ENCODE measurements at places on chromosomes 16 and 17.
A peak's percentile ranks its signal among the peaks of the same experiment; 100 is the strongest.

GRCh38 chr17:4362141-4362540 lies 4.3 kb downstream of the UBE2G1 start:
- DNase-seq: peak; percentile 30

GRCh38 chr16:64406770-64407181 lies 715.1 kb downstream of the CDH11 start:
- no peak for DNase-seq

GRCh38 chr16:70790815-70791214 lies 10.1 kb downstream of the VAC14 start:
- DNase-seq: no peak

DNA sequence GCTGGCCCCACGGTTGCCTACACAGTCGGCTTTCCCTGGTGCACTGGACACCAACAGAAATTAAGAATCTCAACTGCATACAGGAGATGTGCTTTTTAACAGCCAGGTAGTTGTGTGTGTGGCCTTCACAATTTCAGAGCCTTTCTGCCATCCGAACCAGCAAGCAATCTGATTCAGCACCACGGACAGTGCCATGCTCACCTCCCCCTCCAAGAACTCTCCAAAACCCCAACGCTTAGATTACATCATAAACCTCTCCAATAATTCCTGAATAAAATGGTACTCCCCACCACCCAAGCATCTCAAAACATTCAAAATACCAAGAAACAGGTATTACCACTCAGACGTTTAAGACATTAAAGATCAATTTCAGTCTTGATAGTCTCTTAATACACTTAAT lies 31.8 kb downstream of the USP7 start:
- DNase-seq: no peak

GRCh38 chr16:70251629-70252354 lies at the start of gene EXOSC6:
EXOSC6 (minus strand) TSS chr16:70251940; CDS start chr16:70251900, 40 bp downstream.
- peak; percentile 82 for DNase-seq

DNA sequence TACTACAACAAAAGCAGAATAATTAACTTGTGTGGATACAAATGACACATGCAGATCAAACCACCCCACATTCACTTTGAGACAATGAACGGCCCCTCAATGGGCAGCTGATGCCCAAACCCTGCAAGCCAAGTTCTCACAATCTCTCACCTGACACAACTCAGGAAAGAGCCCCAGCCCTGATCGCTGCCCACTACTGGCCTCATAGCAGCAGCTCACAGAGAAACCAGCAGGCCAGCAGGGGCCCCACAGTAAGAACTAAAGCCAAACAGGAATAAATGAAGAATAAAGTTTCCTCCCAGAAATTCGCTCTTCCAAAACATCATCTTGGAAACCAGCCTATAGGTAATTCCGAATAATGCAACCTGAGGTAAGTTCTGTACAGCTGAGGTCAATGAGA lies 7.7 kb downstream of the AKTIP start:
- no peak for DNase-seq

GRCh38 chr17:77408284-77408683 lies 267.5 kb downstream of the SEC14L1 start:
- no peak for DNase-seq

DNA sequence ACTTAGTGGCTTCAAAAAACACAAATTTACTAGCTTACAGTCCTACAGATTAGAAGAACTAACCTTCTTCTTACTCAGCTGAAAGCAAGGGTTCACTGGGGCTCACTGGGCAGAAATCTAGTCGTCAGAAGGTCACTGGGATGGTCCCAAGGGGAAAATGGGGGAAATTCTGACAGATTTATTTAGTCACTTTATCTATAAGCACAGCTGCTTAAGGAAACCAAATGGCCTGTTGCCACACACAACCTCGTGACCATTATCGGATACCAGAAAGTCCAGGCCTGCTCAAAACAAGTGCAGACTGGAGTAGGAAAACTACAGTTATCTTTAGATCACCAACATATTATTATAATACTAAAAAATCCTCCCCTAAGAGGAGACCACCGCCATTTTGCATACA lies 374.6 kb upstream of the ASIC2 start:
- no peak for DNase-seq

GRCh38 chr16:87326151-87326571 lies 9.0 kb upstream of the C16orf95 start:
- DNase-seq: no peak

DNA sequence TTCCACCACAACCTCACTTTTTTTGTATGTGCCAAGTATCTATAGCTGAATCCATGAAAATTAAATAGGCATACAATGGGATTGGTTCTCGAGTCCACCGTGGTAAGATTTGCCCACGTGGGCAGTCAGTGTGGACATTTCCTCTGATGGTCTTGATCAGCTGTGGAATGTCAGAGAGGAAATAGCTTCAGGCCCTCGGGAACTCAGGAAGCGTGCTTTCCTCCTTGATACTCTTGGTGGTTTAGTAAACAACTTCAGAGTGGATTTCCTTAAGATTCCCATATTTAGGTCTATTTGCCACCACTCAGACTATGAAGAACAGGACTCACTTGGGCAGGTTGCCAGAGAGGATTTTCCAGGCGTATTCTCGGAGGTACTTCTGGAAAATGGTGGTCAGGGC lies 152.5 kb downstream of the VPS53 start:
- DNase-seq: no peak

DNA sequence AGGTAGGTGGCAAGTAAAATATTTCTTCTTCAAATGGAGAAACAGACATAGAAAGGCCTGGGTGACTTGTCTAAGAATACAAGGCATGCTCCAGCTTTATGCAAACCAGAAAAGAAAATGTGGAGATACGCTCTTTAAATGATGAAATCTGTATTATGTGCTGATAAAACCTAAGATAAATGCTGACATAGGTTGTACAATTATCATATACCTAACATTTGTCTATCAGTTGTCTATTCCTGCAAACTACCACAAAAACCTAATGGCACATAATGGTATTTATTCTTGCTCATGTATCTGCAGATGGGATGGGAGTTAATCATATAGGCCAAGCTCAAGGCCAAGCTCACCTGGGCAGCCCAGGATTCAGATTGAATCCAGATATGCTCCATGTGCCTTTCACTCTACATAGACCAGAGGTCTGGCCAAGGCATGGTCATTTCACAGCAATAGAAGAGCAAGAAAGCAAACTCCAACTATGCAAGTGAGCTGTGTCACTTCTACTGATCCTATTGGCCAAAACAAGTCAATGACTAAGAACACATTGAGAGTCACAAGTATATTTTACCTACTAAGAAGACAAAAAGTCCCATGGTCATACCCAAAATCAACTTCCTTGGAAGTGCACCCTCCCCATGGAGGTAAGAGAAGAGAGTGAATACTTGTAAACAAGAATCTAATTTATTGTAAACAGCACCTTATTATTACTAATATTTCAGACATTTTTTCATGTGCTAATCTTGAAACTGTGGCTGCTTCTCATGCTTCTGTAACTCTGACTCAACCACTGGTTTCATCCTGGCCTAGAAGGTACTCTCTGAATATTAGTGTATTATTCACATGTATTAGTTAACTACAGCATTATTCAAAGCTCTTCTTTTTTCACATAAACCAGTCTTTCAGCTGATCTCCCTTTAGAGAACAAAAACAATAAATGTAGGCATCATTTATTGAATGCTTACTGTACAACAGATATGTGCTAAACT lies 270.7 kb upstream of the SOX9 start:
- DNase-seq: no peak

- peak; percentile 56 for DNase-seq
These were observed 2.8 kb downstream of the USP22 start for GRCh38 chr17:21039839-21040575.

DNA sequence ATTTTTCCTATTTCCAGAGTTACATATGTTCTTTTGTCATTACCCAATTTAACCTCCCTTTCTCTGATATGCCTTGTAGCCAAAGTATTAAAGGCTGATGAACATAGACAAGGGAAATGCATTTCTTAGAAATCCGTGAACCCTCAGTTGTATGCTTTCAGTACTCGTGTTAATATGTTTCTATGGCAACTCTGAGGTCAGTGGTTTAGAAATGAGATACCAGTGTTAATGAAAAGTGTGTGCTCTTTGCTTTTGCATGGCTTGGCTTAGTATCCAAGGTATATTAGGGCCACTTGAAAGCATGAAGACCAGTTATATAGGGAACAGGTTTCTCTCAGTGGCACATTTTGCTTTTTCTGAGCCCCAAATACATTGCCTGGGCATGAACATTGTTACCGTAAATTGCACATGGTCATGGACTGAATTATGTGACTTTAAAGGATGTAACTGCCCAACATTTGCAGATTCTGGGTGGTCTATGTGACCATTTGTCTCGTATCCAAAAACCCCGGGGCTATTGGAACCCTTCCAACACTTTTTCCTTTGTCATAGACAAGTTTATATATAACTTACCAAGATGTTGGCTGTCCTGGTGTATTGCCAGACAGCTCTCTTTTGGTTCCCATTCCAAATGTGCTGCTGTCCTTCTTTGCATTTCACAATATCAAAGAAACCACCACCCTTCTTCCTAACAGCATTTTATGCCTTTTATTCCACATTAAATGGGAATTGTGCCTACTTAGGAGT lies 17.5 kb downstream of the ABHD15 start:
- DNase-seq: peak; percentile 16

GRCh38 chr17:35748341-35748841 lies 4.6 kb downstream of the GAS2L2 start:
- no peak for DNase-seq

DNA sequence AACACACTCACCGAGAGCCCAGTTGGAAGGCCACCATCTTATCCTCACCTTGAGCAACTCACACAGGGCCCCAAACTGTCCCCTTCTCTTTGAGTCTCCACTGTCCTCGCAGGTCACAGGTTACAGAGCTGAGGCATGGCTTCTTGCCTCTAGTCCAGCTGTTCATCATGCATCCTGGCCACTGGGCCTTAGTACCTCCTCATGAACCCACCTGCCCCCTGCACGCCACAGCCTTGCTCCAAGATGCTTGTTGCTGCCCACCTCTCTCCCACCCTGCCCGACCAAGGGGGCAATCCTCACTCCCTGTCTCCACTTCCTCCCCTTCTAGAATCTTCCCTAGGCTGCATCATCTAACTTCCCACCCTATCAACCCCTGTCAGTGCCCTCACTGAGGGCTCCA lies 17.1 kb downstream of the CDH5 start:
- no peak for DNase-seq

DNA sequence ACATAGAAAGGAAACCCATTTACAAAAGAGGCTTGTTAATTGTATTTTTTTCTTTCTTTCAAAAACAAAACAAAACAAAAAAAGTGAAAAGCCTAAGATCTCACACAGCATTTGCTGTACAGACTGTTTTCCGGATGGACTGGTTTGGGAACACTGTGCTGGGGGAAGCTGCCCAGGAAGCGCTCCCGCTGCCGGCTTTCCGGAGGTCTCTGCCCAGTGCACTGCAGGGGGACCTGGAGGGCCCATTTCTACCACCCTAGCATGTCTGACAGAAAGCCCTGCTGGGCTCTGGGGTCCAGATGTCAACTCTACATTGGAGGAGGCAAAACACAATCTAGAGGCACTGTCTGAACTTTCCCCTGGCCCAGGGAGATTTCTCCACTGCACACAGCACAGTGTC lies 26.3 kb upstream of the CLEC18B start:
- DNase-seq: no peak

DNA sequence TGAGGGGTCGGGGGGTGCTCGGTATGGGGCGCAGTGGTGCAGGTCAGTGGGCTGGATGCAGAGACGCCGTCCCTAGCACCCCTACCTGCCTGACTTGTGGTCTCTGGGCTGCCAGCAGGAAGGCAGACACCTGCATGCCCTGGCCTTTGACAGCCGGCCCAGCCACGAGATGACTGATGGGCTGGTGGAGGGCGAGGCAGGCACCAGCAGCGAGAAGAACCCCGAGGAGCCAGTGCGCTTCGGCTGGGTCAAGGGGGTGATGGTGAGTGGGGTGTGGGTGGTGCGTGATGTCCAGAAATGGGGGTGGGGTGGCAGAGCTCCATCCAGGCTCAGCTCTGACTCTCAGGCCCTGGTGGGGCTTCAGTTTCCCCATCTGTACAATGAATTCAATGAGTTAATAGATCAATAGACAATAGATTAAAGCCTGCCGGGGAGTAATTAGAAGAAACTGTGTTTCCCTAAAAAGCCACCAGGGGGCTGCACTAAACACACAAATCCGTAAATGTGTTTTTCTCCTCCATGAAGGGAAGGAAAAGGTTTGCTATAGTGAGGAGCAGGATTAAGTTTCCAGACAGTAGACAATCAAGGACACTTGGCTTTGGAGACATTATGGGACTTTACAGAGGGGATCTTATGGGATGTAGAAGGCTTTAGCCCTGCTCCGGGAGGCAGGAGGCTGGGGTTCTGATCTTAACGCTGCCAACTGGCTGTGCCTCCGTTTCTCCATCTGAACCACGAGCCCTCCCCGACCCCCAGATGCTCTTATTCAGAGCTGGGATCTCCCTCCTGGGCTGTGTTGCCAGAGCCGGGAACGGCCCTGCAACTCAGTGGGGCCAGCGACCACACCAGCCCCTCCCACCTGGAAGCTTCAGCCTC lies 2.2 kb downstream of the SLC12A3 start:
- DNase-seq: peak; percentile 22

DNA sequence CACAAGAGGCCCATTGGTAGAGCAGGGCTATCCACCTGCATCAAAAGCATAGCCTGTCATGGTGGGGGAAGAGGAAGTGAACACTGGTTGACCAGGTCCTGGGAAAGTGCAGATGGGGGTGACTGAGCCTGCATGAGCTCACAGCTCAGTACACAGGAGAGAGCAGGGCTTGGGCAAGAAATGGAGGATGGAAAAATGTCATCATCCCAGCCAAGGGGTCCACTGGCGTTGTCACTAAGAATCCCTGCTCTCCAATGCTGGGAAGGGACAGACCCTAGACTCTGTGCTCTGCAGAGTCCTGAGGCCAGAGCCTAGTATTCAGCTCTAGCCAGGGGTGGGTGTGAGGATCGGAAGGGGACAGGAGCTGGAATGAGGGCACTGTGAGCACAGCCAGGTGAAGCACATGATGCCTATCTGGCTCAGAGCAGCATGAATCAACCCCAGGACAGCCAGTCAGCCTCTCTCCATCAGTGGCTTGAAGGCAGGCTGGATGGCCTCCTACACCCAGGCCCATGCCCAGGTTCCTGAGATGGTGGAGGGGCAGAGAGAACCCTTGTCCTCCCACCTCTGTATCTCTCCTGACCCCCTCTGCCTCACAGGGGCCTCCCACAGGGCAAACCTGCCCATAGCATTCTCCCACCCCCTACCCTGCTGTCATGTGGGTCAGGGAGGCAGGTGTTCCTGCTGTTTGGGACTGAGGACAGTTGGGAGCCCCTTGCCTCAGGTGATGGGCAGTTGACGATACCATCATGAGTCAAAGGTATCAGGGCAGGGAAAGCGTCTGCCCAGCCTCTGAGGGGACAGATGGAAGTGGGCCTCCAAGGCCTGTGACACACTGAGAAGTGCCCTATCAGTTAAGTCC lies 13.8 kb upstream of the CTCF start:
- DNase-seq: no peak

- DNase-seq: no peak
These were observed 362.0 kb upstream of the XYLT1 start for GRCh38 chr16:17832738-17833137.

DNA sequence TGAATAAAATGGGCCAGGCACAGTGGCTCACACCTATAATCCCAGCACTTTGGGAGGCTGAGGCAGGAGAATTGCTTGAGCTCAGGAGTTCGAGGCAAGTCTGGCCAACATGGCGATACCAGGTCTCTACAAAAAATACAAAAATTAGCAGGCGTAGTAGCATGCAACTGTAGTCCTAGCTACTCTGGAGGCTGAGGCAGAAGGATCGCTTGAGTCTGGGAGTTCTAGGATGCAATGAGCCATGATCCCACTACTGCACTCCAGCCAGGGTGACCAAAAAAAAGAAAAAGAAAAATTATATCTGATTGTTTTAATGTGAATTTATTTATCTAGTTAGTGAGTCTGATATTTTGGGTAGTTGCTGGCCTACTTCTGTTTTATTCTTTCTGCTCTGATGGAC lies 7.0 kb downstream of the IL34 start:
- DNase-seq: no peak
